ENCODE measurements at places on chromosomes 12 and 14.

GRCh38 chr12:20187456-20187855 lies 180.9 kb upstream of the PDE3A start:
- DNase-seq = no peak

DNA sequence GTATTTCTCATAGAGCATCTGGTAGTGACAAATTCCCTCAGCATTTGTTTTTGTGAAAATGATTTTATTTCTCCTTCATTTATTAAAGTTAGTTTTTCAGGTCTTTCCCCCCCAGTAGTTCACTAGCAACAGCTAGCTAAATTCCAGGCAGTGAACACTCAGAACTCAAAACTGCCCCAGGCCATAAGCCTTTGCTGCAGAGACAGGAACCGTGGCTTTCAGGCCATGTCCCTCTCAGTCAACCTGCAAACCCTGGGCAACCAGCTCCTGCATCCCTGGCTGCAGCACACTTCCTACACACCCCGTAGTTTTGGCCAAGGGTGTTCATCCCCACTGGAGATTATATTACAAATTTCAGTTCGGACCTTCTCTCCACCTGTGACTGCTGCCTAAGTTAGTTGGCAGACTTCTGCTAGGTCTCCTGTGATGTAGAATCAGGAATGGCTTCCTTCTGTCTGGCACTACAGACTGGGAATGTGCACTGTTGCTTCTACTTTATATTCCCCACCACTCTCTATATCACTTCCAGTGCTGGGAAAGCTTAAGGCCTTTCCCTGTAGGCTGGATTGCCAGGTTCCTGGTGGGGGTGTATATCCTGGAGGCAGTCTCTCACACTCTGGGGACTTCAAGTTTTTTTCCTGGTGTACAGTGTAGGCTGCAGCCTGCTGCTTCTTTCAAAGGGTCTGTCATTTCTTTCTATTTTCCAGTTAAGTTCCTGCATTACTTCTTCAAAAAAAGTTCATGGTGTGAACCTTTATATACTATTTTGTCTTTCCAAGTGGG lies 924.4 kb upstream of the LRFN5 start:
- no peak for DNase-seq

DNA sequence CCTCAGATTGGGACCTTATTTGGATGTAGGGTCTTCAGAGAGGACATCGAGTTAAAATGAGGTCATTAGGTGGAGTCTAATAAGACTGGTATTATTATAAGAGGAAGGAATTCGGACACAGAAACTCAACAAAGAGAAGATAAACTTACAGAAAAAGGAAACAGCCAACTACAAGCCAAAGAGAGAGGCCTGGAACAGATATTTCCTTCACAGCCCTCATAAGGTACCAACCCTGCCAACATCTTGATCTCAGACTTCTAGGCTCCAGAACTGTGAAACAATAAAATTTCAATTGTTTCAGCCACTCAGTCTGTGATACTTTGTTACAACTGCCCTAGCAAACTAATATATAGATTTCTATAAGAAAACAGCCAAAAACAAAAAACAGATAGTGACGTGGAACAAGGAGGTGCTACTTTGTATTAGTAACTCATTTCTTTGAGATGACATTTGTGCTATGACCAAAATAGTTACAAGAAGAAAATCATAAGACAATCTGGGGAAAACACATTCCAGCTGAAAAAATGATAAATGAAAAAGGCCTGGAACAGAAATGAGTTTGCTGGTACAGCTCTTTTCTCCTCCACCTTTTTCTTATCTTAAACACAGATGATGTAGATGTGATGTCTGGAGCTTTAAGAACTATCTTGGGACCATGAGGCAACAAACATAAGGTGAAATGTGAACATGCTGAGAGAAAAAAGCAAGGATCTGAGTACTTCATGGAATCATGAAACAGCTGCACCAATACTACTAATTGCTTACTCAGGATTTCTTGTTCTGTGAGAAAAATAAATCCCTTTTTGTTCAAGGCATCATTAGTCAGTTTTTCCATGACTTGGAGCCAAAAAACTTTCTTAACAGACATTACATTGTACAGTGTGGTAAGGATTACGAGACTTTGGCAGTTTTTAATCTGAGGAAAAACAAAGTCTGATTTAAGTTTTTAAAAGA lies 243.2 kb downstream of the ANO6 start:
- no peak for DNase-seq

GRCh38 chr12:3602488-3602887 lies 111.5 kb downstream of the PRMT8 start:
- DNase-seq = no peak

DNA sequence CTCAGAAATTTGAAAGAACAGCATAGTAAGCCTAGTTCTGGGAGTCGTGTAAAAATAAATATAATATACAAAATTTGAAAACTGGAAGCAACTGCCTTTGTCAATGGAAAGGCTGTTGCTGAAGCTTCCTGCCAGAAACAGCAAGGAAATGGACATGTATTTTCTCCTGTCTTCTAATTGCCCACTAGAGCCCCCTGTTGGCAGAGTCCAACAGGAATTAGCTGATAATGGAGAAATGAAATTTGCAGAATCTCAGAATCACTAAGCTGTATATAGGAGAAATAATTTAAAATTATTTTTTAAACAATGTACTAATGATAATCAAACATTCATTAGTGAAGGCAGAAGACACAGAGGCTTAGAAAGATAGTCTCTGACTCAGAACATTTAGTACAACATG lies 414.8 kb downstream of the SLC6A15 start:
- no peak for DNase-seq

DNA sequence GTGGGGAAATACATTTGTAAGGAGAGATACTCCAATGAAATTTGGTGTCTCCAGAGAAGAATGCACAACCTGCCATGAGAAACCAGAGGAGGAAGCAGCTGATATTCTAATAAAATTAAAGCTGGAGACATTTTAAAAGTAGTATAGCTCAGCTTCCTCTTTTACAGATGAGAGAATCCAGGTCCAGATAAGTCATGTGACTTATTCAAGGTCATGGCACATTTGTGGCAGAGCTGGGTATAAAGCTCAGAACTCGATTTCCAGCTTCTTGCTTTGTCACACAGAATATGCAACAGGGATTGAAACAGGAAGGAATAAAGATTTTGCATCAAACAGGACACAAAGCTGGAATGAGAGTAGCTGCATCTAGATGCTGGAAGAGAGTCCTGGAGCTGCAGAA lies 174.8 kb downstream of the EMP1 start:
- no peak for DNase-seq

- peak; percentile 73 for DNase-seq
Observed at GRCh38 chr14:75249251-75249957, 29.2 kb upstream of the FOS start.

- DNase-seq = no peak
Observed at GRCh38 chr12:24954261-24954660, 5.4 kb upstream of the BCAT1 start.

DNA sequence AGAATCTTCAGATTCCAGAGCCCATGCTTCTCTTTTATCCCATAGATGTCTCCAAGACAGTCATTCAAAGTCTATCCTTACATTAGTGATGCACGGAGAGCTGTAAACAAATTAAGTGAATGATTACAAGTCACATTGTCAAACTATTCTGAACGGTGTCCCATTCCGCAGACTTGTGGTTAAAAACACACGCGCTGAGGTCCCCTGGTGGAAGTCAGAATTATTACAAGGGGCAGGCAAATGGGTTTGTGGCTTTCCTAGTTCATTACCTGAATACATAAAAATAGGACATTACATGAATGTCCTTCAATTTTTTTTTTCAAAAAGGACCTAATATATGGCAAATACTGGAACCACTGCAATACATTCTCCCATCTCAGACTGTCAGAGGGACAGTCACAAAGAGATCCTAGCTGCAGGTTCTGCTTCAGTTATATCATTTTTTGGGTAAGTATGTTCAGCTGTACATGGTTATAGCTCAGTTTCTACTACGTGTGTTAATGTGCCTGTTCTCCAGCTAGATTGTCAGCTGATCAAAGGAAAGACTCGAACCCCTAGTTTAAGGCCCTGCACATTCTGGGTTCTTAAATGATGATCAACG lies 53.1 kb upstream of the STON2 start:
- DNase-seq = no peak

GRCh38 chr14:41362139-41362538 lies 244.5 kb upstream of the LRFN5 start:
- no peak for DNase-seq

GRCh38 chr14:60294411-60295069 lies 45.5 kb downstream of the PPM1A start:
- DNase-seq = no peak

GRCh38 chr12:2194060-2194459 lies 141.3 kb downstream of the CACNA1C start:
- DNase-seq = no peak

- DNase-seq = peak; percentile 6
Observed at GRCh38 chr12:121992059-121992879, 29.4 kb upstream of the BCL7A start.

GRCh38 chr12:58034311-58034710 lies 92.9 kb downstream of the ATP23 start:
- no peak for DNase-seq

GRCh38 chr14:91163316-91163715 lies 49.4 kb downstream of the DGLUCY start:
- DNase-seq = no peak

- DNase-seq = no peak
Observed at GRCh38 chr14:71731096-71731495, 201.1 kb upstream of the RGS6 start.

DNA sequence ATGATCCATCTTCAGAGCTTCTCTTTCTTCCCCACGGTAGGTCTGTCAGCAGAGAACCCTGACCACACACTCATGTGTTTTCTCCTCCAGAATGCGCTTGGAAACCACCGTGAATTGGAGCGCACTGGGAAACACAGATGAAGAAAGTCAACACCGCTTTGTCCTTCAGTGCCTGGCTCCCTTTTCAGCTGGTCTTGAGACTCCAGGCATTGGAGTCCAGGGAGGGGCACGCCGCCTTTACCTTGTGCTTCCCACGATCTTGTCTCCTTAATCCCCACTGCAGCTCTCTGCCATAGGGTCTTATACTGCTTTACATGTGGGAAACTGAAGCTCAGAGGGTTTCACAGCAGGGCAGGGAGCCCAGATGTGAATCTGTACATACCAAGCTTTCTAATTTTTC lies 1.1 kb downstream of the FAM90A1 start:
- no peak for DNase-seq

All from activated effector memory CD4-positive, alpha-beta T cell treated with Interleukin-2 at 50 U/mL for 16 hours (primary cell).